ENCODE measurements at places on chromosomes 2 and 18. TPM values are rescaled to one million over a fixed set of nuclear protein-coding genes. Genes with fewer than 3 reads are reported as not detected.

The WDR75 gene
- total RNA-seq: 42.8 TPM

The HOXD12 gene
- total RNA-seq: not detected

The MAPK4 gene
- total RNA-seq: not detected

The FHL2 gene
- total RNA-seq: 2.2 TPM

The ANKRD62 gene
- total RNA-seq: not detected

The POU3F3 gene
- not detected for total RNA-seq

The GPATCH11 gene
- total RNA-seq: 11.2 TPM

The VSNL1 gene
- total RNA-seq: not detected

The ABCB6 gene
- total RNA-seq: 11.9 TPM

The CFAP65 gene
- total RNA-seq: not detected

The COMMD1 gene
- 29.3 TPM for total RNA-seq

Data from activated CD8-positive, alpha-beta T cell treated with anti-CD3 and anti-CD28 coated beads, Interleukin-2, amount 10 ng/mL, durations not matched to agents 7 days and 5 days (primary cell).